ENCODE measurements at places on chromosomes 11 and 22.
A peak's percentile ranks its signal among the peaks of the same experiment; 100 is the strongest.

- no peak for DNase-seq
Observed at GRCh38 chr11:46603704-46604308, 10.0 kb upstream of the AMBRA1 start.

GRCh38 chr22:24587251-24587650, 5.6 kb downstream of the LRRC75B start:
- no peak for DNase-seq

DNA sequence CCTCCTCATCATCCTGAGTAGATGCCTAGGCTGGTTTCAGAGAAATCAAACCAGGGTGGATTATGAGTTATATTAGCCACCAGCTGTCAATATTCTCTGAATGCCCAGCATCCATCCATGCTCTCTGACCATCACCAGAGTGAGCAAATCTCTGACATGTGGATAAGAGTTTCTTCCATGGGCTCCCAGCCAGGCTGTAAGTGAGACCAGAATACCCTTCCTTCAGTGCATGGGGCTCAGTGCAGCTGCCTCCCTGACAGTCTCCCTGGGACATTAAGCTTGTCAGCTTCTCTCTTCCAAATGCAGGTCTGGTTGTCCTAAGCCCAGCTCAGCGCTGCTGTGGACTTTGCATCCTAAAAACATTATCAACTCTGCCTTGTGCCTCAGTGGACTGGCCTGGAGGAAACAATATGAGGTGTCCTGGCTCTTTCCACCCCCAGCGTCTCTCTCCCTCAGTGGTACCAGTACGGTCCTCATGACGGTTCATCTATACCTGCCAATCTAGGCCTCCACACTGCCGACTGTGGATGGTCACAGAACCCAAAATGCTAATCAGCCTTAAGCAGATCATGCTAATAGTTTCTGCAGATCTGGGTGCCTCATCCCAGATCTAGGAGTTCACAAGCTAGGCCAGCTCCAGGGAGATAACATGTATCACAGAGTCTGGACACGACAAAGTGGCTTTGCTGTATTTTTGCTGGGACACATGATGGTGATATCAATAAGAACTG, 41.6 kb upstream of the PRAME start:
- DNase-seq: no peak

DNA sequence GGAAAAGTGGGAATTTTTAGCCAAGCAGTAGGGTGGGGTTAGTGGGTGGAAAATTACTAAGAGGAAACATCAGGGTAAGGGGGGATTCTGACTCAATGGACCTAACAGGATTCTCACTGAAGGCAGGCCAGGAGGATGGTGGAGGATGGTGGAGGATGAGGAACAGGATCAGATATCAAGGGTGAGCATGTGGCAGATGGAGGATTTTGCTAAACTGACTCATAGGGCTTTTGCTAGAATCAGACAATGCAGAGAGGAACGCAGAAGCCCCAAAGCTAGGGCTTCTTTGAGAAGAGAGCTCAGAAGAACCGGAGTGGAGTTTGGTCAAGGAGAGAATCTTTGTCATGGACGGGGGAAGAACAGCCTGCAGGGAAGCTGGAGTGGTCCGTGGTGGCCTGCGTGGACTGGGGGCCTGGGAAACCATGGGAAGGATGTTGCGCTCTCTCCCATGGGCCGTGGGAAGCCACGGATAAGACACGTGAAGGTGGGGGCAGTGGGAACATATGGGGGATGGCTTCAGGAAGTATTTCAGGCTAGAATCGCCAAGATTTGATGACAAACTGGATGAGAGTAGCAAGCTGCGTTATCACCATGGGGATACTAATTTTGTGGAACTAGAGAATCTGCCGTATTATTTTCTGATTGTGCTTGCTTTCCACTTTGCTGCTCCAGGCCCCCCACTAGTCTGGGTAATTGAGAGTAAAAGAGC, 165.2 kb downstream of the LDLRAD3 start:
- no peak for DNase-seq

GRCh38 chr11:3723014-3723708, 52.0 kb upstream of the CHRNA10 start:
- DNase-seq: peak; percentile 65

DNA sequence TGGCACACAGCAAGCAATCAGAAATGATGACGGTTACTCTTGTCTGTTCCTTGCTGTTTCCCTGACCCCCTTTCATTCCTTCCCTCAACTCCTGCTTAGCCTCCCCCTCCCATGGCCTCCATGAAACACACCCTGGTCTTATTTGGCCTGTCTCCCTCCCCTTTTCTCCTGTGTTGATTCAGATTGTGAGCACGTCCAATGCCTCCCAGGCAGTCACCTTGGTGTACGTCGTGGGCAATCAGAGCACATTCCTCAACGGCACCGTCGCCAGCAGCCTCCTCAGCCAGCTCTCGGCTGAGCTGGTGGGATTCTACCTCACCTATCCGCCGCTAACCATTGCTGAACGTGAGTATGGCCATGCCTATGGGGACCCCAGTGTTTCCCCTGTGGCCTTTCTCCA, 141.1 kb downstream of the C11orf91 start:
- no peak for DNase-seq

- DNase-seq: no peak
Observed at GRCh38 chr22:38845004-38845740, 1.3 kb upstream of the NPTXR start.

DNA sequence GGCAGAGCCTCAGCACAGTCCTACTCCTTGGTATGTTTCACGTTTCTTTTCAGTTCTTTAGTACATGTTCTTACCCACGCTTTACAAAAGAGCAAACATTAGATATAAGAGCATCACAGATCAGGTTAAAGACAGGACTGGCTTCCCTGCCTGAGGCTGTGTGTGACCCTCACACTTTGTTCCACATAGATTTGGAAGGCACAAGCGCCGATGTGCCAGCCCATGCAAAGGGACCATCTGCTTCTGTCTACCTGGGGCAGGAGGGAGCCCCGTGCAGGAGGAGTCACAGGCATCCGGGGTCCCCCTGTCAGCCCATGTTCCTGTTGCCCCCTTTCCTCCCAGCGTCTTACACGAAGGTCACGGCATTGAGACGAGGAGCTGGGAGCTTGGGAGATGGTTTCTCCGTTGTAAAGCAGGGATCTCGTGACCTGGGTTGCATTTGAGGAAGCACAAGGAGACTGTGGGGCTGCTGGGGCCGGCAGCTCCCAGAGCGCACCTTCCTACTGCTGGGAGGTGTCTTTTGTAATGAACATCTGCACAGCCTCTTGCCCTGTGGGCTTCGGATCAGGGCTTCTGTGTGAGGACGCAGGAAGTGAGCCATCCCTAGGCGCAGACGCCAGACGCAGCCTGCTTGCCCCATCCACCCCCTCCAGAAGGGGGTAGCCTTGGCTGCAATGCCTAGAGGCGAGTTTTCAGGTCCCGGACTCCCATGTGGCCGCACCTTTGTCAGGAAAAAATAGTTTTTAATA, 72.6 kb downstream of the SCN3B start:
- DNase-seq: no peak

GRCh38 chr11:113839842-113840241, 35.5 kb downstream of the USP28 start:
- no peak for DNase-seq

DNA sequence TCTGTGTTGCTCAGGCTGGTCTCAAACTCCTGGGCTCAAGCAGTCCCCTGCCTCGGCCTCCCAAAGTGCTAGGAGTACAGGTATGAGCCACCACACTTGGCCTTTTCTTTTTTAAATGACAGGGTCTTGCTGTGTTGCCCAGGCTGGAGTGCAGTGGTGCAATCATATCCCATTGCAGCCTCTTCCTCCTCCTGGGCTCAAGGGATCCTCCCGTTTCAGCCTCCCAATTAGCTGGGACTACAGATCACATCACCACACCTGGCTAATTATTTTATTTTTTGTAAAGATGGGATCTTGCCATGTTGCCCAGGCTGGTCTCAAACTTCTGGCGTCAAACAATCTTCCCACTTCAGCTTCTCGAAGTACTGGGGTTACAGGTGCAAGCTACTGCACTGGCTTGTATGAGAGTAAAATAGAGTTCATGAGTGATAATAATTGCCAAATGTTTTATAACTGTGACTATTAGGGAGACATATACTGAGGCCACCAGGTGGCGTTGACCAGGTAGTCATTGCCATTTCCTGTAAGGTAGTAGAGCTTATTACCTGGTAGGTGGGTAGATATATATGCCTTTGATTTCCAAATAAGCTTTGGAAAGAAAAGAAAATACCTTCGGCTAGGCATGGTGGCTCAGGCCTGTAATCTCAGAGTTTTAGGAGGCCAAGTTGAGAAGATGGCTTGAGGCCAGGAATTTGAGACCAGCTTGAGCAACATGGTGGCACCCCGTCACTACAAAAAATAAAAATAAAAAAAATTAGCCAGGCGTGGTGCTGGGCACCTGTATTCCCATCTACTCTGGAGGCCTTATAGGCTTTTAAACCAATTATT, 5.4 kb downstream of the FDX1 start:
- DNase-seq: peak; percentile 33

GRCh38 chr11:17720796-17721171, 1.4 kb downstream of the MYOD1 start:
- DNase-seq: no peak

DNA sequence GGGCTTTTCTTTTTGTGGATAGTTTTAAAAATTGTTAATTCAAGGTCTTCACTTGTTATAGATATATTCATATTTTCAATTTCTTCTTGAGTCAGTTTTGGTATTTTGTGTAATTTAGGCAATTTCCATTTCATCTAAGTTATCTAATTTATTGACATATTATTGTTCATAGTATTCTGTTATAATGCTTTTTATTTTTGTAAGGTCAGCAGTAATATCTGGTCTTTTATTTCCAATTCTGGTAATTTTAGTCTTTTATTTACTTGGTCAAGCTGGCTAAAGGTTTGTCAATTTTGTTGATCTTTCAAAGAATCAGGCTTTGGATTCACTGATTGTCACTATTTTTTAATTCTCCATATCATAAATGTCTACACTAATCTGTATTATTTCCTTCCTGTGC, 60.1 kb downstream of the HORMAD2 start:
- DNase-seq: no peak

Data from dermis blood vessel endothelial cell (primary cell).